Stimulated activated CD4-positive, alpha-beta T cell treated with anti-CD3 and anti-CD28 coated beads, Interleukin-4, amount 100 ng/mL, for 24 hours (primary cell): ENCODE measurements at places on chromosomes 16 and 17.
A peak's percentile ranks its signal among the peaks of the same experiment; 100 is the strongest.

GRCh38 chr17:8923762-8924161, 41.7 kb downstream of the PIK3R5 start:
- no peak for DNase-seq

DNA sequence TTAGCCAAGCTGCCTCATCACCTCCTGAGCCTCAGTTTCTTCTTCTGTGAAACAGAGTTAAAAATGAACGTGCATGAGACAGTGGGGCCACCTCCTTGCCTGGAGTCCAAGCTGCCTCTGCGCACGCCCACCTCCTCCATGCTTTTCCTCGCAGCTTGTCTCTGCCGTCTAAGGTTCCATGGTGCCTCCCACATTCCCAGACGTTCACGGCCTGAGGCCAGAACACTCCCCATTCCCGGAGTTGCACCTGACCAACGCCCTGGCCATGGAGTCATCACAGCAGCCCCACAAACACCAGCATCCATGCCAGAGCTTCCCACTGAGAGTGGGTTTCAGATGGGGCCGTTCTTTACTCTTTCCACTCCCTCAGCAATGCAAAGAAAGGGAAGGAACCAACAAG, 183.0 kb upstream of the FOXF1 start:
- DNase-seq, result no peak

DNA sequence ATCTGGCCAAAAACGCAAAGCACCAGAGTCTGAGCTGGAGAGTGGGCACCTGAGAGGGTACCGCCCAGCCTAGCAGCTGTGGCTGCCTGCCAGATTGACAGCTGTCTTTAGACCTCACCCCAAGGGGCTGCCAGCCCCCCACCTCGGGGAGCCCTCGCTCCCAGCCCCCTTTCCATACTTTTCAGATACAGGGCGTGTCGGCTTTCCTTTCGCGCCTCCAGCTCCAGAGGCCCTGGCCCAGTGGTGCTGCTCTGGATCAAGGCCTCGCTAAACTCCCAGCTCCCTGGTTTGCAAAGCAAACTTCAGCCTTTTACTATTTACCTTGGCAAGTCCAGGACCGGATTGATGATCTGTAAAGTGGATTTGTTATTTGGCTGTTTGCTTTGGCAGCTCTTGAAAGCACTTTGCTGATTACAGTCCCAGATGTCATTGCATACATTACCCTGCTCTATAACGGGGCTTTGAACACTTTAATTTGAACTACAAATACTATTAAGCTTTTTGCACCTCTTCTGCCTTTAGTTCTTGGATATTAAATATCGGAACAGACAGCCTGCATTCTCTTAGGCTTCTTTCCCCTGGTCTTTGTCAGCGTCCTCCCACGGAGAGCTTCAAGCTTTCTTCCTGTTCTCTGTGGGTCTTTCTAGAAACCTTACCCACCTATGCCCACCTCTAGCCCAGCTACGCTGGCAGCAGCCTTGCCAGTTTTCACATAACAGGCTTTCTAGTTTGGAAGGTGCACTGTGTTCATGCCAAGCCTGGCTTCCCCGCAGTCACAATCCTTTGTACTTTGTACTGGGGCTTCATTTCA, 63.6 kb upstream of the TBX2 start:
- DNase-seq, result no peak

GRCh38 chr17:73203788-73204479, 11.1 kb downstream of the COG1 start:
- peak; percentile 10 for DNase-seq
